ENCODE measurements at places on chromosomes 16 and 17.

DNA sequence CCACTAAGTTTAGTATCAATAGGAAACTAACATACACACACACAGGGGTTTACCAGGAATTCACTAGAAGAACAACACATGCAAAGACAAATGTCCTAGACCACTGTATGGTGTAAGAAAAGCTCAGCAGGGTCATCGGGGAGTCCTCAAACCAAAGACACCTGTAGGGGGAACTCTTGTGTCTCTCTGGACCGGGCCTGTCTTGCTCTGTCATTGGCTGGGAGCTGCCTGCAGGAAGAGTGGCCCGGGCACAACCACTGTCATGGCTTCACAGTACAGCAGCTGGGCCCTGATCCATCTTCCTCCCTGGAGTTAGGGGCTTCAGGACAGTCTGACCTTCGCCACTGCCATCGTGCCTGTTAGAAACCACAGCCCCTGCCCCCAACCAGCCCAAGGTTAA, 263.6 kb upstream of the DYNLRB2 start:
- no peak for DNase-seq

DNA sequence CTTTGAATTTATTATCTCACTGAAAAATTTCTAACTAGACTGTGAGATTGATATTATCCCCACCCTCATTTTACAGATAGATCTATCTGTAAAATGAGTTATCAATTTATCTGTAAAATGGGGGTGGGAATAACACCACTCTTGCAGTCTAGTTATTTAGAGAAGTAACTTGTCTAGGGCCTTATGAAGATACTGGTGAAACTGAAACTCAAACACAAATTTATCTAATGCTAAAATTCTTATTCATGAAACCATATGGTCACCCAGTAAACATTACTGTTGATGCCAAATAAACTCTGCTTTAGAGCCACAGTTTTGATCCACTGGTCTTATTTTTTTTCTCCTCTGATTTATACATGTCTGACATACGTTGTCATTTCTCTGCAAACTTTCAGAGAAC, 52.1 kb upstream of the SMIM36 start:
- no peak for DNase-seq

GRCh38 chr17:36657763-36658490, 56.5 kb downstream of the MRM1 start:
- no peak for DNase-seq

DNA sequence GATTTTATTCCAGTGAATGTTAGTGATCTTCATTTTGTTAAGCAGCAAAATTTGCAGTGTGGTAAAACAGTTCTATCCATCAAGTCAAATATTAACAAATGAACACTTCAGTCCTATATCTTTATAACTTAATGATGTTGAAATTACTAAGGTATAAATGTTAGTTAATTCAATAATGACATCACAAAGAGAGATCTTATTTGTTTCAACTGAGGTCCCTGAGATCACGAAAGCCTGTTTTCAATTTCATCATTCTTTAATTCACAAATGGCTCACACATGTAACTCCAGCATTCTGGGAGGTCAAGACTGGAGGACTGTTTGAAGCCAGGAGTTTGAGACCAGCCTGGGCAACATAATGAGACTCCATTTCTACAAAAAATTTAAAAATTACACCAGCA, 13.9 kb downstream of the SMURF2 start:
- DNase-seq: no peak
